ENCODE measurements at places on chromosomes 6 and 20. TPM values are rescaled to one million over a fixed set of nuclear protein-coding genes. Genes with fewer than 3 reads are reported as not detected.

NMBR gene
- total RNA-seq, result not detected

TRIM15 gene
- total RNA-seq, result not detected

SAMHD1 gene
- total RNA-seq, result 270 TPM

DNA sequence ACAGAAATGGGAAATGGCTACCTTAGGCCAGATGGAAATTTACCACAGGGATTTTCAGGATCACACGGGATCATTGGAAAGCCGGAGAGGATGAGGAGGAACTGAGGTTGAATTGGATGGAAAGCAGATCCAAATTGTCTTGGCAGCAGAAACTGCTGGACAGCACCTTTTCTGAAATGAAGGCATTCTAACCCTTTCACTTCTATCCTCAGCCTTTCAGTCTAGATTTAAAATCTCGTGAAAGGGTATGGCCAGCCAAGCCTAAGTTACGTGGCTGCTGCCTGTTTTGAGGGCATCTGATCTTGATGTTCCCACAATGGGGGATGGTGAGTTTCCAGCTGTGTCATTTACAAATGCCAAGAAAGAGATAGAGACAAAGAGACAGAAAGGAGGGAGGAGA is 358.2 kb downstream of the KIF16B start:
- no peaks in the 10 kb centered on the region for H3K4me1 ChIP-seq
- H3K27ac ChIP-seq, result no peak overlapping the region
- H3K36me3 ChIP-seq, result no peaks in the 10 kb centered on the region
- no peaks in the 10 kb centered on the region for H3K27me3 ChIP-seq
- H3K4me3 ChIP-seq, result no peak overlapping the region

- DNase-seq, result no peak
- no peak overlapping the region for H3K4me3 ChIP-seq
- peaks cover 3% of the 10 kb centered on the region for H3K27me3 ChIP-seq
Measured at GRCh38 chr6:118297821-118298220, 250.3 kb upstream of the PLN start.

DNA sequence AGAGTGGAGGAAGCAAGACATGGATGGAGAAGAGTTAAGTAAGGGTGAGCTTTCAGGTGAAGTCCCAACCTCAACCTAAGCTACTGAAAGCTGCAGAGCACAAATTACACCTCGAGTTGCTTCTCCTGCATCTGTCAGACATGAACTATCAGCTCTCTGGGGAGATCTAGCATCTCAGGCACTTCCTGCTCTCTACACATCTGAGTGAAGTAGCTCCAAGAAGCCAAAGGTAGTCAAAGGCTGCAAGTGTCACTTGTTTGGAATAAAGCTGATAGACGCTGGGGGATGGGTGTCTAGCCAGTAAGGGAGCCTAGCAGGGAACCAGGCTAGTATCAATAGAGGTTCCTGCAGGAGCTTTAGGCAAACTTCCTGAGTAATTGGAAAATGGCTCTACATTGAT is 228.0 kb downstream of the PLCB1 start:
- no peak overlapping the region for H3K27ac ChIP-seq
- H3K4me3 ChIP-seq, result no peak overlapping the region
- no peaks in the 10 kb centered on the region for H3K4me1 ChIP-seq
- no peak for DNase-seq
- H3K27me3 ChIP-seq, result no peaks in the 10 kb centered on the region

DNA sequence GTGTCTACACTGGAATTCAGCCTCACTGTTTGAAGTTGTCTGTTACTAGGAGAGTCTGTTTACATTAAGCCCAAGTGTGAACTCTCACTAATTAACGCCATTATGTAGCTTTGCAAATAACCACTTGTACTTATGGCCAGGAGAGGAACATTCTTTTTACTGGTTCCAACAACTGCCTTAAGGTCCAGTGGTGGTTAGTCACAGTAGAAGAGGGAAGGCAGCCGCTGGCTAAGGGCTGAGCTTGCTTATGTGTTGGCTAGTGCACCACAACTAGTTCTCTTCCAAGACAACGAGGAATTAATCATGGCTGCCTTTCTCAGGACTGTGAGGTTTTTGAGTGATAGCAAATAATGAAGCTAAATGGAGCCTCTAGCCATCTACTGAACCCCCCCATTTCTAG is 14.9 kb upstream of the SLC22A23 start:
- DNase-seq, result no peak
- H3K36me3 ChIP-seq, result no peaks in the 10 kb centered on the region
- no peak overlapping the region for H3K4me3 ChIP-seq
- H3K4me1 ChIP-seq, result no peaks in the 10 kb centered on the region

DNA sequence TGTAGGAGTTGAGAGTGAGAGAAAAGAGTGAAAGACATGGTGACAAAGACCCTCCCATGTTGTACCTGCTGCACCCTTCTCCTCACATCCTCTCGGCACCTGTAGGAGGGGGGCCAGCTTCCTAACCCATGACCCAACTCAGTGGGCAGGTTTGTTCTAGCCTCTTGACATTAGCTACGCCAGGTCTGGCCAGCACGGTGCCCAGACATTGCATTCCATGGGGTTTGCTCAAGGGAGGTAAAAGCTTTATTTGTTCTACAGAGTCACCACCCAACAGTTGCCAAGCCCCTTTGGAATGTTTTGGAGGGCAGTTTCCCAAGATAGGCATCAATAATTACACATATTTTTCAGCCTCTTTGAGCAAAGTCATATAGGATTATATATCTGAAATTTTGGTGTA is 22.7 kb upstream of the TGM6 start:
- H3K36me3 ChIP-seq, result no peaks in the 10 kb centered on the region
- H3K4me1 ChIP-seq, result no peaks in the 10 kb centered on the region
- no peak overlapping the region for H3K27ac ChIP-seq
- H3K27me3 ChIP-seq, result peaks cover 3% of the 10 kb centered on the region
- no peak overlapping the region for H3K4me3 ChIP-seq

DNA sequence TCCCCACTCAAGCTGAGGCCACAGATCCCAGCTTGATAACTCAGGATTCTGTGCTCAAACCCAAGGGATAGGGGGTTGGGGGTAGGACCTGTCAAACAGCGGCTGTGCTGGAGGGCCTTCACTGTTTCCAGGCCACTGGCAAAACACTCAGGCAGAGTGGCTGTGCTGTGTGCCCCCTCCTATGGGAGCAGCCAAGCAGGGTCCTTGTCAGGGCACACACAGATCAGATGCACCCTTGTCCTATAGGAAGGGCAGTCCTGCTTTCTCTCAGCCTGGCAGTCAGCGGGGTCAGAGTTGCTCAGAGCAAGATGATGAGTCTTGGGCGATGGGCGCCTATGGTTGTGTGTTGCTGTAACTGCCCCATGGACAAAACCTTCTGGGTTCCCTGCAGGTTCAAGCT is 554.8 kb downstream of the TBC1D32 start:
- H3K36me3 ChIP-seq, result no peaks in the 10 kb centered on the region
- H3K27me3 ChIP-seq, result no peaks in the 10 kb centered on the region
- no peak overlapping the region for H3K4me3 ChIP-seq
- H3K4me1 ChIP-seq, result no peaks in the 10 kb centered on the region
- no peak overlapping the region for H3K27ac ChIP-seq

- H3K4me1 ChIP-seq, result no peaks in the 10 kb centered on the region
- H3K27ac ChIP-seq, result no peak overlapping the region
- no peak for DNase-seq
- H3K36me3 ChIP-seq, result no peaks in the 10 kb centered on the region
Measured at GRCh38 chr20:57301026-57301425, 28.6 kb upstream of the SPO11 start.

DNA sequence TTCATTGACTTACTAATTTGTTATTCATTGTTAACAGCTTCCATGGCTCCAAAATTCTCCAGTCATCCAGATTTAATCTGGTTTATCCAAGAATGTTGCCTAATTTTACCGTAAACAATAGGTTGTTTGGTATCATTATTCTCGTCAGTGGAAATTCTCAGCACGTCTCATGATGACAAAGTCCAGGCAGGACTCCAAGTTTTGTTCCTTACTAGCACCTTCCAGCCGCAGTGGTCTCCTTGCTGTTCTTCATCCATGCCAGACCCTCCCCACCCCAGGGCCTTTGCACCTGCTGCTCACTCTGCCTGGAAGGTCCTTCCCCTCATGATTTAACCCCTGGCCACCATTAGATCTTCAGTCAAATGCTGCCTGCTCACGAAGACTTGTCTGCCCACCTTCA is 48.1 kb upstream of the NAA20 start:
- DNase-seq, result no peak
- no peak overlapping the region for H3K27ac ChIP-seq
- no peaks in the 10 kb centered on the region for H3K27me3 ChIP-seq
- H3K36me3 ChIP-seq, result no peaks in the 10 kb centered on the region
- peaks cover 14% of the 10 kb centered on the region for H3K4me1 ChIP-seq
- no peak overlapping the region for H3K4me3 ChIP-seq

- no peaks in the 10 kb centered on the region for H3K27me3 ChIP-seq
- DNase-seq, result no peak
- peaks cover 14% of the 10 kb centered on the region for H3K4me1 ChIP-seq
- no peak overlapping the region for H3K4me3 ChIP-seq
- H3K36me3 ChIP-seq, result no peaks in the 10 kb centered on the region
- H3K27ac ChIP-seq, result no peak overlapping the region
Measured at GRCh38 chr20:20737158-20737557, 24.7 kb upstream of the RALGAPA2 start.

DNA sequence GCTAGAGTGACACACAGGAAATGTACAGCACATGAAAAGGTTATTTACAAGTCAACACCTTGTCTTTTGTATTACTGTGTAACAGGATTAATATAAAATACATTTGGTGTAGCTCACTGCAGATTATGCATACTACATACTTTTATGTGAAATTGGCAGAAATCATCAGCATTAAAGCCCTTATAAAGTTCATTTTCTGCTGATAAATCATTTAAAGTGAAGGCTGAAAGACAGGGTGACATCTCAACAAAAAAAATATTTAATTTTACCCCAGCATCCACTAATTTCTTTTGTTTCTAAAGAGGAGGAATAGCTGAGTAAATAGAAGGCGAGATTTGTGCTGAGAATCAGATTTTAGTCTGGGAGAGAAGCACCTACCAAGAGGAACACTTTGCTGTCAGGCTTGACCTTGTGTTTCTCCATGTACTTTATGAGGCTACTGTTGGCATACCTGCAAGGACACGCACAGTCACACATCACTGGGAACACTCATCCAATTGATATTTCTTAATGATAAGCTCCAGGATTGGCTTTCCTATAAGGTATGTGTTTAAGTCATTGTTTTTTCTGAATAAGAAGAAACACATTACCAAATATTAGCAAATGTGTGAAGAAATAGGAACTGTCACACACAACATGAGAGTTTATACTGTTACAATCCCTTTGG is 146.6 kb upstream of the SLC22A16 start:
- H3K27ac ChIP-seq, result no peak overlapping the region
- H3K4me3 ChIP-seq, result no peak overlapping the region
- DNase-seq, result no peak
- H3K36me3 ChIP-seq, result peaks cover 36% of the 10 kb centered on the region
- no peaks in the 10 kb centered on the region for H3K4me1 ChIP-seq

- DNase-seq, result no peak
- H3K27me3 ChIP-seq, result no peaks in the 10 kb centered on the region
- no peak overlapping the region for H3K4me3 ChIP-seq
- H3K36me3 ChIP-seq, result no peaks in the 10 kb centered on the region
- no peaks in the 10 kb centered on the region for H3K4me1 ChIP-seq
Measured at GRCh38 chr6:117359581-117359980, 66.2 kb downstream of the ROS1 start.

GRCh38 chr6:119467488-119468081 is 118.0 kb upstream of the MAN1A1 start:
- DNase-seq, result no peak
- H3K27ac ChIP-seq, result no peak overlapping the region
- H3K4me3 ChIP-seq, result no peak overlapping the region
- no peaks in the 10 kb centered on the region for H3K4me1 ChIP-seq
- H3K36me3 ChIP-seq, result no peaks in the 10 kb centered on the region
- H3K27me3 ChIP-seq, result no peaks in the 10 kb centered on the region

DNA sequence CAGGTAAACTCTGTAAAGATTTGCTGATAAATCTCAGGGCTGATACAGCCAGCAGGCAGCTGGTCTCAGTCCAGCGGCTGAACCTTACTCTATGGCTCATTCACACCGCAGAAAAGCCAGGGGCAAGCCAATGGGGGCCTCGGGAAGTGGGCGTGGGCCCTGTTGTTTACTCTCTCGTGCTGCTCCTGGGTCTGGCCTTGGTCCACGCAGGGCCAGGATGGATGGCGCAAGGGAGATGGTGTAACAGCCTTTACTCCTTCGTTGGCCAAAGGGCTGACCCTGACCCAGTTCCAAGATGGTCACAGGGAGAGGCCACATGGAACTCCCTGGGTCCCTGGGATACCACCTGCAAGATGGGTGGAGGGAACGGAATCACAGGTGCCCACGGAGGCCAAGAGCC is 16.2 kb downstream of the KCNK17 start:
- H3K36me3 ChIP-seq, result no peaks in the 10 kb centered on the region
- no peaks in the 10 kb centered on the region for H3K27me3 ChIP-seq
- H3K4me1 ChIP-seq, result peaks cover 5% of the 10 kb centered on the region
- no peak for DNase-seq
- H3K4me3 ChIP-seq, result no peak overlapping the region
- no peak overlapping the region for H3K27ac ChIP-seq

GRCh38 chr6:167689751-167690150 is 137.0 kb upstream of the AFDN start:
- no peaks in the 10 kb centered on the region for H3K36me3 ChIP-seq
- no peak overlapping the region for H3K27ac ChIP-seq
- DNase-seq, result no peak
- no peaks in the 10 kb centered on the region for H3K4me1 ChIP-seq
- H3K27me3 ChIP-seq, result peaks cover 5% of the 10 kb centered on the region
- H3K4me3 ChIP-seq, result no peak overlapping the region

DNA sequence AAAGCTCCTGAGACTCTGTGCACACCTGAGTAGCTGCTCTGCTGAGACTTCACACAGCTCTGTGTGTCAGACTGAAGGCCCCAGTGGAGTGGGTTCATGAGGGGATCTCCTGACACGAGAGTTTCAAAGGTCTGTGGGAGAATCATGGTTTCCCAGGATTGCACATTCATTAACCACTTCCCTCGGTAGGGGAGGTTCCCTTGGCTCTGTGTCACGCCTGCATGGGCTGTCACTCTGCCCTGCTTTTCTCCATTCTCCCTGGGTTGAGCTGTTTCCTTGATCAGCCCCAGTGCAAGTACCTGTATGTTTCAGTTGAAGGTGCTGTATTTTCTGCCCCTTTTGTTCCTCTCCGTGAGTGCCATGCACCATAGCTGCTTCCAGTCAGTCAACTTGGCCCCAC is 236.9 kb downstream of the EPM2A start:
- no peaks in the 10 kb centered on the region for H3K4me1 ChIP-seq
- no peak overlapping the region for H3K27ac ChIP-seq
- H3K4me3 ChIP-seq, result no peak overlapping the region
- H3K36me3 ChIP-seq, result no peaks in the 10 kb centered on the region
- H3K27me3 ChIP-seq, result no peaks in the 10 kb centered on the region
- DNase-seq, result no peak

- H3K27ac ChIP-seq, result no peak overlapping the region
- no peak overlapping the region for H3K4me3 ChIP-seq
- DNase-seq, result no peak
Measured at GRCh38 chr6:34717466-34717865, 20.9 kb upstream of the ILRUN start.

Measured in natural killer cell (primary cell).